GM13977 (cell line): ENCODE measurements at places on chromosomes 11 and 22.
A peak's percentile ranks its signal among the peaks of the same experiment; 100 is the strongest.

- peak; percentile 98 for DNase-seq
Measured at GRCh38 chr22:23838681-23839468, at the start of gene DERL3. Gene DERL3 (minus strand): TSS chr22:23839006. CDS start chr22:23838987, 19 bp downstream.

GRCh38 chr22:44362249-44363012 lies 49.7 kb upstream of the SHISAL1 start:
- no peak for DNase-seq

GRCh38 chr22:34070051-34070450 lies 149.8 kb upstream of the LARGE1 start:
- DNase-seq = no peak

GRCh38 chr22:43227239-43227630 lies 40.3 kb upstream of the TTLL12 start:
- no peak for DNase-seq

- DNase-seq = no peak
Measured at GRCh38 chr22:27989758-27990450, 70.8 kb upstream of the PITPNB start.

GRCh38 chr22:49415151-49415951 lies 412.3 kb downstream of the BRD1 start:
- DNase-seq = no peak
